ENCODE measurements at places on chromosomes 1 and 21.

GRCh38 chr21:45440736-45441350 lies 35.9 kb downstream of the COL18A1 start:
- DNase-seq = no peak

DNA sequence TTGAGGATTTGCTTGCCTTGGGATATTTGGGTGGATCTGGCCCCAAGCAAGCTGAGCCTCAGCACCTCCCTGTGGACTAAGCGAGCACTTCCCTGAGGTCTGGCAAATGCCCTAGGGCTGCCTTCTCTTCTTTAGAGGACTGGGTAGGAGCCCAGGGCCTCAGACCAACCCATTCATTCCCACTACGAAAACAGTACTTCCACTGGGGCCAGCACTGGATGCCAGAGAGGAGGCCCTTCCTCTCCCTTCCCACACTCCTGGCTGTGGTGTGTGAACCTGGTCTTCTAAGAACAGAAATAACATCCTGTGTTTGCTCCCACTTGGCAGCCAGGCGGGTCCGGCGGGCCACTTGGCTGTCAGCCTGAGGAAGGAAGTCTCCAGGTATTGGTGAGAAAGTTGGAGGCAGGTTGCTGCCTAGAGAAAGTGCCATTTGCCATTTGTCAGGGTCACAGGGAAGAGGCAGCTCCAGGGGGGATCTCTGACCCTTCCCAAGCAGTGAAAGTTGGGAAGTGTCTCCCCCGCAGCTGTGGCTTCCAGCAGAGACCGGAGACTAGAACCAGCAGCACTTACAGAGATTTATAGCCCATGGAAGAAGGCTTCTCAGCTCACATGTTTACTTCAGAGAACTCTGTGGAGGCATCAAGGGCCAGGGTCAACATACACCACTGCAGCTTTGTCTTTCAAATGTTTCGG lies 323.5 kb downstream of the SIPA1L2 start:
- DNase-seq = peak; percentile 70

- DNase-seq = peak; percentile 94
These were observed 83.0 kb upstream of the ZC3H12A start for GRCh38 chr1:37391211-37392011.

DNA sequence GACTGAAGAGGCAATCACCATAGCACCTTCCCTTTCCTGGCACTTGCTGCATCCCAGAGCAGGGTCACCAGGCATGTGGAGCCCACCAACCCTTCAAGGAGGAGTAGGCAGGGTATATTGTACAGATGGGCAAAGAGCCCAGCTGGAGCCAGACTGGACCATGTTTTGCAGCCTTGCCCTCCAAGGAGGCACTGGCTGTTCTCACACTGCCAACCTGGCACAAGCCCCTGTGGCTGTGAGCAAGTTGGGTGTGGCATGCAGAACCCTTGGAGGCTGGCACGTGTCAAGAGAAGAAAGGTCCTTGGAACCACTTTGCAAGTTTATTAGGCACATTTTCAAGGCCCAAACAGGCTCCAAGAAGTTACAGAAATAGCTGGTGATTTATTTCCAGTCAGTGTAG lies 146.4 kb downstream of the FOXD2 start:
- DNase-seq = no peak

DNA sequence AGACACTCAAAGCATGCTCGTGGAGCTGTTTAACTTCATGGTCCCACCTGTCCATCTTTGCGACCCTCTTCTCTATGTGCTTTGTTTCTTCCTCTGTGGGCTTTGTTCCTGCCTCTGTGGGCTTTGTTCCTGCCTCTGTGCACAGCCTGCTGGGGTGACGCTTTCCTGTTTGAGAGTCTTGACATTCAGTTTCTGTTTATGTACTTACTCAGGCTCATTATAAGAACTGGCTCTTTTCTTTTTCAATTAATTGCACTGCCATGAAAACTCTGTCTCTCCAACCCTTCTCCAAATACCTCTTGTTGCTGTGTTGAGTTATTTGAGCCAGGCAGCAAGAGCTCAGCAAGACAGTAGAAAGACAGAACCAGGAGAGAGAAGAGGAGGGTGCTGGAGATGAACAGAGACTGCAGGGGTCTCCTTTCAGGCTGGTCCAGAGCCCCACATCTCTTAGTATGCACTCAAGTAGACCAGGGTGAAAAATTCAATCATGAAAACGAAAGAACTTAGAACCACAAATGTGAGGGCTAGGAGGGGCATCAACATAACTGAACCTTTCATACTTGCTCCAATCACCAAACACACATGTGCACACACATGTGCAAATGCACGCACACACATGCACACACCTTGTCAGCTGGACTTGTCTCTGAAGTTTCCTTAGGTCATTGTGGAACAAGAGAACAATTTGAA lies 88.3 kb upstream of the SGIP1 start:
- DNase-seq = peak; percentile 6

DNA sequence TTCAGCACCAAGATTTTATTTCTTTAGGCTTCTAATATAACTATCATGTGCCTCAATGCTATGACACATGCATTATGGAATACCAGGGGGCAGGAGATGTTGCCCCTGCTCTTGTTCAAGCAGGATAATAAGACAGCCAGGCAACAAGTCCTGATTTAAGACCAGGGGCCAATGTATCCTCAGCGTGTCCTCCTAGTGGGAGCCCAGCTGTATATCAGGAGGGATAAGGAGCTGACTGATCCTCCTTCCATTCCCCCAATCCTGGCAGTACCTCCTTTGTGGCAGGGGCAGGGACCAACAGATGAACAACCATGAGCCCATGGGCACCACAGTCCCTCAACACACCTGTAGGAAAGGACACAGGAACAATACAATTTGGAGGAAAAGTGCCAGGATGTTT lies 29.3 kb downstream of the SORT1 start:
- DNase-seq = no peak
